ENCODE measurements at places on chromosomes 5 and 9.
A peak's percentile ranks its signal among the peaks of the same experiment; 100 is the strongest.

DNA sequence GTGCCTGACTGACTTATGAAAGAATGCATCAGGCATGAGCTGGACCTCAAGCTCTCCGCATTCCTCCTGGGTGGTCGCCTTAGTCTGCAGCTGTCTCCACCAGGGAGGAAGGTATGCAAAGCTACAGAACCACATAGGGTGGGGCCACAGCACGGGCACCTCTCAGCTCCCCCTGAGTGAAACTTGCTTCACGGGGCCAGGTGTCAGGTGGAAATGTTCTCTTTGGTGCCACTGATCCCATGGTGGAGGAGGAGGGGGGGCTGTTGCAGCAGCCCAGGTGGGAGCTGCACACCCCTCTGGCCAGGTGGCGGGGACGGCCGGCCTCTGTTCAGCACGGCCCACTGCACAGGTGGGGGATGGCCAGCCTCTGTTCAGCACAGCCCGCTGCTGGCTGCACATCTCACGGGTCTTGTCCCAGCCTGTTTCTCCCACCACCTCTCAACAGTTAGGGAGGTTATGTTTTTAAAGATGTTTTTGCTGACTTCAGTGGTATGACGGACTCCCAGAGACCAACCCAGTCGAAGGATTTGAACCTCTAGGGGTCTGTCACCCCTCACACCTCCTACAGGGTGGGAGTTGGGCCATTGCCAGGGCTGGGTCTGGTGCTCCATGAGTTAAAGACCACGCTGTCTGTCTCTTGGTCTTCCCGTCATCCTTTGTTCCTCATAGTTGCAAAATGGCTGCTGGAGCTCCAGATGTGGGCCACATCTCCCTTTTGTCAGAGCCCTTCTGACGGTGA, 34.3 kb downstream of the MRPL36 start:
- DNase-seq: no peak

DNA sequence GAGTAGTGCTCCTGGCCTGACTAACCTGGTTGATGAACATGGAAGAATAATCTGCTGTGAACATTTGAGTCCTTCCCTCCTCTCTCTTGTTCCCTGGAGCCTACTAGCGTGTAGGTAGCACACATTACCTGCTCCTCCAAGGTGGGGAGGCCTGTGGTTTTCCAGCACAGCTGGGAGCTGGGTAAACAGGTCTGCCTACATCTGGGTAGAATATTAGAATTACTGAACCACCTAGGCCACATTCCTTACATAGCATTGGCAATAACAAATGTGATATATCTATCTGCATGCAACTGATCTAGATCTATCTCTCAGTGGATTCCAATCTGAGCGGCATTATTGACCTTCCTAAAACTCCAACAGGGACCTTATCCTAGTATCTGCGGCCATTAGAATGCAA, 151.0 kb upstream of the ZNF366 start:
- DNase-seq: no peak

DNA sequence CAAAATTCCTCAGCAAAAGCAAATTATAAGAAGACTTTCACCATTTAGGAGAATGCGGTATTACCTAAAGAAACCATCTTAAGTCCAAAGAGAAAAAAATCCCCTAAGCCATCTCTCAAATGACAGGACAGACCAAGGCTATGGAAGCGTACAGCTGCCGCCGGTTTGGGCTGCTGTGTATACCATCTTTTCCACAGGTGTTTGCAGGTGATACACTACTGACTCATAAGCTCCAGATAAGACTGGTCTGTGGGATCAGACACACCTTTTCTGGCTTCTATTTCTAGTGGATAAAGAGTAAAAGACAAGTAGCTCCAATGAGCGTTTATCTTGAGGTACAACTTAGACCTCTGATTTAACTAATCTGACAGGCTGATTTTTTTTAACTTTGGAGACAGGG, 7.7 kb downstream of the CDKN2AIPNL start:
- DNase-seq: no peak

- no peak for DNase-seq
Measured at GRCh38 chr5:110973510-110973909, 98.0 kb upstream of the TSLP start.

- no peak for DNase-seq
Measured at GRCh38 chr5:77844623-77845323, 68.6 kb upstream of the TBCA start.

DNA sequence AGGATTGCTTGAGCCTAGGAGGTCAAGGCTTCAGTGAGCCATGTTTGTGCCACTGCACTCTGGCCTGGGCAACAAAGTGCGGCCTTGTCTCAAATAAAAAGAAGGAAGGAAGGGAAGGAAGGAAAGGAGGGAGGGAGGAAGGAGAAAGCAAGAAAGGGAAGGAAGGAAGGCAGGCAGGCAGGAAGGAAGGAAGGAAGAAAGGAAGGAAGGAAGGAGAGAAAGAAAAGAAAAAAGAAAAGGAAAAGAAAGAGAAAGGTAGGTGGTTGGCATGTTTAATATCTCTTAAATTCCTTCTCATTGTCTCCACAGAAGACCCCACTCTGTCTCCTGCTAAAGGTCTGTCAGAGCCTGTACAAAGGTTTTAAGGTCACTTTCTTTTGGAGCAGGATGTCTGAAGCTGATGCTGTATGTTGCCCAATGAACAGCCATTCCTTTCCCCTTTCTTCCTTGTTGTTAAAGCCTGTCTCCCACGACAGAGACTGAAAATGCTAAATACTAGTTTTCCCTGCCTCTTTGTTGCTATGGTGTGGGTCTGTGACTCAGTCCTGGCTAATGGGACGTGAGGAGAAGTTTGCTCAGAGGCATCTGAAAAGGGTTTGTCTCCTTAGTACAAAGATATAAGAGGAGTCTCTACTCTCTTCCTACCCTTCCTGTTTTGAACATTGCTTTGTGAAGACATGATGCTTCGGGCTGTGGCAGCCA, 213.3 kb downstream of the PCSK1 start:
- no peak for DNase-seq

DNA sequence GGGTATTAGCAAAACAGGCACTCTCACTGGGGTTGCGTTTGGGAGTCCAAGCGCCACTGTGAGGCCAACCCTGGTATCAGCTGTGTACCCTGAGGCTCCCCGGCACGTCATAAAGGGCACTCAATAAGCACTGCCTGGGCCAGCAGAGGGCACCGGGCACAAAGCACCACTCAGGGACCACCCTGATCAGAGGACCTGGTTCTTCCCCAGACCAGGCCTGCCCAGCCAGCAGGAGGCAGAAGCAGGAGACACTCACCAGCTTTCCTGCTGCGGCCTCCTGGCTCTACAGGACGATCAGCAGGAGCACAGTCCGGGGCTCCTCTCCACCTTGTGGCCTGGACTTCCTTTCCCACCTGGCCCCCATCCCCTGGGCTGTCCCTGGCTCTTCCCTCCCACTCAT, 12.6 kb downstream of the MGAT1 start:
- DNase-seq: no peak

- no peak for DNase-seq
Measured at GRCh38 chr9:125646217-125646616, 60.8 kb downstream of the MAPKAP1 start.

GRCh38 chr9:109310486-109310901, 10.4 kb downstream of the EPB41L4B start:
- DNase-seq: no peak

- no peak for DNase-seq
Measured at GRCh38 chr5:64874753-64875152, 106.0 kb downstream of the CWC27 start.

- no peak for DNase-seq
Measured at GRCh38 chr5:79886456-79886855, 104.6 kb downstream of the MTX3 start.

DNA sequence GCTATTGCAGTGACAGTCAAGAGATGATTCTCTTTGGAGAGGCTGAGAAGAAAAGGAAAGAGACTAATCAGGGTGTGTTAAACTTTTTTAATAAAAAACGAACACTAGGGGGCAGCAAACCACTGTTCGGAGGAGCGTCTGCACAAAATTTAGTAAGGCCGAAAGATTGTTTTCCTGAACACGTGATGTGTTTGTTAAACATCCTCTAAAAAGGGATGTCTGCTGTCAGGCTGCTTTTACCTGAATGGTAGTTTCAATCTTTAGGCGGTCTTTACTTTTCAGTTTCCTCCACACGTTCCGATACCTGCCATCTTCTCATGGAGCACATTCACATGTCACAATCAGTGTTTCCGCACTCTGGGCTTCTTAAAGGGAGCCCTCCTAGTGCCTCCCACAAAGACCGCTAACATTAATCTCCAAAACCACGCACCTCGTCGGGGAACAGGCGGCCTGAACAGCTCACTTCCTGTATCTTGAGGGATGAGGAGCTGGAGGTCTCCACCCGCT, 125.2 kb downstream of the GPBP1 start:
- DNase-seq: peak; percentile 60
